ENCODE measurements at places on chromosomes 6 and 20.

DNA sequence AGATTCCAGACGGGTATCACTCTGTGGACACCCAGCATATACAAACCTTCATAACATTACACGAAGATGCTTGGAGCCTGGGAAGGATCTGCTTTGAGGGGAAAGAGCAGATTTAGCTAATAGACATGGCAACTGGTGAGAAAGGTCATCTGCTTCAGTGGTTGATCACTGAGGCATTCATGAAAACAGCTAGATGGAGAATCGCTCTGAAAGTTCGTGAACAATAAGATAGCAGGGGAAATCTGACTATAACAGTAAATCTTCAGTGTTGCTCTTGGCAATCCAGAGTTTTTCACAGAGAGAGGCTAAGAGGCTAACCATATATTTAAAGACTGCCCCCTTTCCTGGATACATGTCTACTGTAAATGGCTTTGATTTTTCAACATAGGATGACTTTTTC, 245.3 kb downstream of the FARS2 start:
- no peak for DNase-seq

DNA sequence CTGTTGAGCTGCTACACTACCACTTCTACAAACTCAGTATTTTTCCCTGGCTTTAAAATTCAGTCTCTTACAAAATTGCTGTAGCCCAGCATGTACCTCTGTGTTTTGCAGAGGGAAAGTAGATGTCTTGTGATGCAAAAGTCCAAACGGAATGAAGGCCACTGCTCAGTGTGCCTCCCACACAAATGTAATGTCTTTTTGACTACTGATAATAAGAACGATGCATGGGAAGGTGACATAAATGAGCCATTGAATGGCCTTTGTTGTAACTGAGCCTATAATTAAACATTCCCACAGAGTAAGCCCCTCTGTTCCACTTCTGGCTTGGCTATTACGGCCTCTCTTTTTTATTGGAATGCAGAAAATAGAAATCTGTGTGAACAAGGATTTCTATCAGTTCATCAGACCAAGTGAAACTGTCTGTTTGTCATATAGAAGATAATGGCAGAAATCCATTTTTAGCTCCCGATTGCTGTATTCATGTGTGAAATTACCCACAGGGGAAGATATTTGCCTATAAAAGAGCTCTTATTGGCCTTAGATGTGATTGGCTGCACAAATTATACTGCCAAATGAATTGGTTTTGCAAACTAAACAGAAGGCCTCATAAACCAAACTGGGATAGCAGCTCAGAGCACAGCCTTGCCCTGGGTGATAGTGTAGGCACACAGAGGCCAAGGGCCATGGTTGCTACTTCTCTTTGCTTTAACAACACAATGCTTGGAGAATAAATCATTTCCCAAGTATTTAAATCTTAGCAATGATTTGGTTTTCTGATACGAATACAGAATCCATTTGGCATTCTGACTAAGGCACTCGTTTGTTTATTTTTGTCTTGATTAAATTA, 241.5 kb upstream of the PLN start:
- no peak for DNase-seq

DNA sequence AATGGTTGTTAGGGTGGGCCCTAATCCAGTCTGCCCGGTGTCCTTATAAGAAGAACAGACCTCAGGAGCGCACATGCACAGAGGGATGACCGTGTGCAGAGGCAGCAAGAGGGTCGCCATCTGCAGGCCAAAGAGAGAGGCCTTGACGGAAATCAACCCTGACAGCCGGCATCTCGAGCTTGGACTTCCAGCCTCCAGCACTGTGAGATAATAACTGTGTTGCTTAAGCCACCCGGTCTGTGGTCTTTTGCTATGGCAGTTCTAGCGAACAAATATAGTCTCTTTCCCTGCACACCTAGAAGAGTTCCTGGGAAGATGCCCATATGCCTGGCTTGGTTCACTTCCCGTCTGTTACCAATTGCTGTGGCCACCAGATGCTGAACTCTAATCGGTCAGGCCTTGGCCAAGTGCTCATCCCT, 35.3 kb upstream of the PTGIS start:
- peak; percentile 1 for DNase-seq

GRCh38 chr6:168838037-168838399, 397.0 kb downstream of the SMOC2 start:
- DNase-seq: no peak

- DNase-seq: no peak
Observed at GRCh38 chr6:67768972-67769371, 866.1 kb upstream of the ADGRB3 start.

DNA sequence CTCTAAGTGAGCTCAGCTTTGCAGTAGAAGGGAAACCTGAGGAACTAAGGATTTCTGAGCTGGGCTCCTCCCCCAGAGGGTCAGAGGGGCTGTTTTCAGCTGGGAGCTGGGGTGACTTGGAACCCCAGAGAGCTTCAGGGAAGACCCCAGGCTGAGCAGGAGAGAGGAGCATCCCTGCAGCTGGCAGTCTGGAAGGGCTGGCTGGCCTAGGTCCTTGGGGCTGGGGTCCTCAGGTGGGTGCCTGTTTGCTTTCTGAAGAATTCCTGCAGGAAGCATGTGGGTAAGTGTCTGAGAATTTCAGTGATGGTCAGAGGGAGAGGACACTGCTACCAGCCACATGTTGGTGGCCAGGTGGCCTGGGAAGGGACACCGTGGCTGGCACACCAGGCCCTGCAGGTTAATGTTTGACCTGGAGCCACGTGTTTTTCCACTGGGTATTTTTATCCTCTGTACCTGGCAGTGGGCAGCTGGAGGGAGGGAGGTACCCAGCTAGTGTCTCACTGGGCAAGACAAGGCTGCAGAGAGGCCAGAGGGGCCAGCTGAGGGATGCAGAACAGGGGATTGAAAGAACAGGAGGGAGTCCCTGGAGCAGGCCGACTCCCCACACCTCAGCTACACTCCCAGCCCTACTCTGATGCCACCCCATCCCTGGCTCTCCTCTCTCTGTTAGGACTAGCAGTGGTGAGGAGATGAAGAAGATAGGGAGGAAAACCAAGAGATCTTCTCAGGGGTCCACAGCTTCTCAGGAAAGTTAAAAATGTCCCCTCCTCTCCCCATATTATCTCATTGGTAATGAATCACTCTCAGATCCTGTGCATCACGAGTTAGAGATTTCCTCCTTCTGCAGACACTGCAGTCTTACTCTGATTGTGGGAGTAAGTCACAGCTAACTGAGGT, 143.6 kb downstream of the VEGFA start:
- peak; percentile 16 for DNase-seq

- no peak for DNase-seq
Observed at GRCh38 chr20:39691151-39691862, 729.2 kb downstream of the DHX35 start.

DNA sequence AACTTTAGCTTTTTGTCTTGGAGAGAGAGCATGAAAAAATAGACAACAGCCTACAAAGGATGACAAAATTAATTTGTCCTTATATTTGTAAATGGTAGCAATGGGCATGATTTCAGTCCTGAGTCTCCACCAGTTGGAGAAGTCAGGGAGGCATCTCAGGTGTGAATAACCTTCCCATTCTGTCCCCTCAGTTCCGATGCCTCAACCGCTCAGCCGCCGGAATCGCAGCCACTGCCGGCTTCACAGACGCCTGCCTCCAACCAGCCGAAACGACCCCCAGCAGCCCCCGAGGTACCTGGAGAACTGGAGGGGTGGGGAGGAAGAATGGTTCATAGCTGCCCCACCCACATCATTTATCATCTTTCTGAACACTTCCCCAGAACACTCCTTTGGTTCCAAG, 3.6 kb downstream of the PRRC2A start:
- DNase-seq: no peak

DNA sequence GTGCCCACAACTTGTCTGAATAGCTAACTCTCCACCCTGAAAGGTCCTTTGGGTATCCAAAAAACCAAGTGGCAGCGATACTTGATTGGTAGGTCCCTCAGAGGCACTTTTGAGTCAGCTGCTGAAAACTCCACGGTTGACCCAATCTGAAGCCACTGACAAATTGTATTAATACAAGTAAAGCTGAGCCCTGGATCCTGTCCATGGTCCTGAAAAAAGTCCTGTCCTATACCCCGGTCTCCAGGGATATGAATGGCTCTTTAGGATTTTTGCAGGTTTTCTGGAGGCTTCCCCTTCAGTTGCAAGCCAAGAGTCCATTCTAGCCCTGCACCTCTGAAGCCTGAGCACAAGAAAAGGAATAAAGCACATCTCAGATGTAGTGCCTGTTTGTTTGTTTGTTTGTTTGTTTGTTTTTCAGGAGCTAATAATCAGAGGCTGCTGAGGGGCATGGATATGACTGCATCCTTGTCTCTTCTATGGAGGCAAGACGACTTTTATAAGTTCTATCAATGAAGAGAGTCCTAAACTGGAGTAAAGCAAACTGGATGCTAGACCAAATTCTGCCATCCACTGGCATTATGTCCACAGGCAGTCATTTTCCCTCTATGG, 1.7 kb upstream of the SLC12A5 start:
- DNase-seq: peak; percentile 55

- DNase-seq: peak; percentile 56
Observed at GRCh38 chr20:407133-407952, 756 bp upstream of the RBCK1 start.

DNA sequence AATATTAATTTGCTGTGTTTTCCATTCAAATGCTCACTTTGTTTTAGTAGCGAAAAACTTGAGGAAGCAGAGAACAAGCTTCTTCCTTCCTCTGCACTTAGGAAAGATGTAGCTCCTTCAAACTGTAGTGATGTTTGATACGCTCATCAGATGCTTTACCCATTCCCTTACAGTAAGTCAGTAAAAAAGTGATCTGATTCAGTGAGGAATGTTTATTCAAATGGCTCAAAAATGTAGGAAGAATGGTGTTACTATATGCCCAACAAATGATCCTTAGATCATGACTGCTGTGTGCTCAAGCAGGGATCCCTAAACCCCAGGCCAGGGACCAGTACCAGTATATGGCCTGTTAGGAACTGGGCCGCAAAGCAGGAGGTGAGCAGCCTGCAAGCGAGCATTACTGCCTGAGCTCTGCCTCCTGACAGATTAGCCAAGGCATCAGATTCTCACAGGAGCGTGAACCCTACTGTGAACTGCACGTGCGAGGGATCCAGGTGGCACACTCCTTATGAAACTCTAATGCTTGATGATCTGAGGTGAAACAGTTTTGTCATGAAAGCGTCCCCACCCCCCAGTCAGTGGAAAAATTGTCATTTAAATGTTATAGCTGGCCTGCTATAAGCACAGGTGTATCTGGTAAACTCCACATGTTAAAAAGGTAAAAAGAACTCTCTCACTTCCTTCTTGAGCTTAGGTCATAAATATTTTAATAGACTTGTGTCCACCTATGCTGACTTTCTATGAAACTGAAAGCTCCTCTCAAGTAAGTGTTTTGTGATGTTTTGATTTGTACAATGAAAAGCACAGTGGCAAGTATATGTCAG, 187.2 kb downstream of the FOXC1 start:
- DNase-seq: no peak

DNA sequence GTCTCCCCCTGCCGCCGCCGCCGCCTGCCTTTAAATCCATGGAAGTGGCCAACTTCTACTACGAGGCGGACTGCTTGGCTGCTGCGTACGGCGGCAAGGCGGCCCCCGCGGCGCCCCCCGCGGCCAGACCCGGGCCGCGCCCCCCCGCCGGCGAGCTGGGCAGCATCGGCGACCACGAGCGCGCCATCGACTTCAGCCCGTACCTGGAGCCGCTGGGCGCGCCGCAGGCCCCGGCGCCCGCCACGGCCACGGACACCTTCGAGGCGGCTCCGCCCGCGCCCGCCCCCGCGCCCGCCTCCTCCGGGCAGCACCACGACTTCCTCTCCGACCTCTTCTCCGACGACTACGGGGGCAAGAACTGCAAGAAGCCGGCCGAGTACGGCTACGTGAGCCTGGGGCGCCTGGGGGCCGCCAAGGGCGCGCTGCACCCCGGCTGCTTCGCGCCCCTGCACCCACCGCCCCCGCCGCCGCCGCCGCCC, 474 bp downstream of the CEBPB start:
- peak; percentile 54 for DNase-seq

DNA sequence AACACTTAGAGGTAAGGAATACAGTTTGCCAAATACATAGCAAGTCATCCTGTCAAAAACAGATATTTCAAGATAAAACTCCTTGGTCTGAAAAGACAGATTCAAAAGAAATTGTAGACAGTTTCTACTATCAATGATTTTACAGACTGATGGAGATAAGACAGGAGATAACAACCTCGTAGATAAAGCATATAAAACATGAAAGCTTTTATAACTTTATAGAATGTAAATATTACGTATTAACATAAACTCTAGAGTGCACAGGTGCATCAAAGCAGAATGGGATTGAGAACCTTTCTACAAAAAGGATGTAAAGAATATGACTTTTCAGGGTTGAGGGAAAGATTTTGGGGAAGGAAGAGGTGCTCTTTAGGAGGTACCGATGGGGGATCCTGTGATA, 158.0 kb upstream of the CENPW start:
- no peak for DNase-seq

- no peak for DNase-seq
Observed at GRCh38 chr20:2671977-2672376, 8.0 kb upstream of the IDH3B start.

- peak; percentile 66 for DNase-seq
Observed at GRCh38 chr6:113909224-113909856, 52.2 kb downstream of the MARCKS start.

- DNase-seq: no peak
Observed at GRCh38 chr20:11726026-11726425, 191.7 kb upstream of the BTBD3 start.

DNA sequence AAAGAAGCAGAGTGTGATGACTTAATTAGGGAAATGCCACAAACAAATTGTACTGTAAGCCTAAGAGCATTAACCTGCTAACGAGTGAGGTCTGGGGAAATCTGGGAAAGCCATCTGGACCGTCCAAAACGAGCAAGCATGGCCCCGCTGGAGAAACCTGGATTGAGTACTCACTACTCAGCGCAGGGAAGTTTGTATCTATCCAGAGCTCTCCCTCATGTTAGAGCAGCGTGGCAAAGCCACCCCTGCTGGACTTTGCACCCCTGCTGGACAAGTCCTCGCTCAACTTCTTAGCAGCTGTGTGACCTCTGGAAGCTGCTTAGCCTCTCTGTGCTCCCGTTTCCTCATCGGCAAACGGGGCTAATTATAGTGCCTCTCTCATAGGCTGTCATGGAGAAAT, 37.3 kb downstream of the PSMG4 start:
- DNase-seq: no peak

DNA sequence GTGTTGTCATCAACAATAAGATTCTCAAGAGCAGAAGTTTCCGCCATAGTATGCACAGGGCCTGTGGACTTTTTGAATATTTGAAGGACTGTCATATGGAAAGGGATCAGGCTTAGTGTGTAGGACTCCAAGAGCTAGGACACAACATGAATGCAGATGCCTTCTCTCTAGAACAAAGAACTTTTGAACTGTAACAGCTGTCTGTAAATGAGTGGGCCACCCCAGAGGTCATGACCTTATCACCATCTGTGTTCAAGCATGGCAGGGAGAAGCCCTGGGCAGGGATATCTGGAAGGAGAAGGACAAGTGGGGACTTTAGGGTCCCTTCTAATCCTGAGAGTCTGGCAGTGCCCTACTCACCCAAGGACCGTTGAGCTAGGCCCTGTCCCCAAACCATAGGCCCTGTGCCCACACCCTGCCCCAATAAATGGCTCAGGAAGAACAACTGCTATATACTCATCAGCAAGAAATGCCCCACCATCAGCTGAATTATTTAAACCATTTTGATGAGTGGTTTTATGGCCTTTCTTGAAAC, 70.6 kb downstream of the MTHFD1L start:
- no peak for DNase-seq

- DNase-seq: no peak
Observed at GRCh38 chr20:43849496-43850186, 65.0 kb upstream of the TOX2 start.
